ENCODE measurements at places on chromosomes 3 and 15.
A peak's percentile ranks its signal among the peaks of the same experiment; 100 is the strongest.

DNA sequence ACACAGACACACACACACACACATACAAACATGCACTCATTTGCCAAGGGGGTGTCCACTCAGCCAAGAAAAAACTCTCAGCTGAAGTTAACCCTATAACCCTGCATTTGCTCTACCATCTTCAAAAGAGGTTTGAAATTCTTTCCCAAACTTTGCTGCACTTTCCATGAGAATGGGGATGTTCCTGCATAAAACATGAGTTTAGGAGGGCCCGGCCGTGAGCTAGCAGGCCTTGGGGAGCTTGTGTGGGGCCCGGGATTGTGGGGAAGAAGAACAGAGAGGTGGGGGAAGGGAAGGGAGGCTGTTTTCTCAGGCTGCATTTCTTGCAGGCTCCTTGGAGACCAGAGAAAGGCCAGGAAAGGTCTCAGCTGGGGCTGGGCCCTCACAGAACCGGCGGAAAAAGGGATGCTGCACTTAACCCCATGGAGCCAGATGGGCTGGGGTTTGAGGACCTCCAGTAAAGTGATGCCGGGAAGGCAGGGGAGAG, 40.8 kb downstream of the SEMA5B start:
- no peak for DNase-seq

DNA sequence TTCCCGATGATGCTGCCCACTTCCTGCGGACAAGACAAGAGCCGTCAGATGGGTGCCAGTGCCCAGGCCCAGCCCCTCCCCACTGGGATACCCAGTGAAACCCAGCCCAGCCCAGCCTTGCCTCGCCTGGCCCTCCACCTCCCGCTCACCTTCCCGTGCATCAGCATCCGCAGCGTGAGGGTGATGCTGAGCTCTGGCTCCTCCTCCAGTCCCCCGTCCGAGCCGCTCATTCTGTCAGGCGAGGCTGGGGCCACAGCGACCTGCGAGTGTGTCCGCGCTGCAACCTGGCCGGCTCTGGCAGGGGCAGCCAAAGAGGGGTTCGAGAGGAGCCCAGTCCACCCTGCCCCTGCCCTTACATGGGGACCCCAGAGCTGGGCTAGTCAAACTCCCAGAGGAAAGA, 5.8 kb downstream of the GPR62 start:
- DNase-seq: no peak

- DNase-seq: no peak
Observed at GRCh38 chr3:193815246-193816027, 222.4 kb downstream of the OPA1 start.

- DNase-seq: peak; percentile 59
Observed at GRCh38 chr3:73624821-73625665, at the start of gene PDZRN3. PDZRN3 (minus strand) TSS chr3:73624941.

- DNase-seq: no peak
Observed at GRCh38 chr3:23820888-23821287, 15.1 kb downstream of the UBE2E1 start.

- DNase-seq: no peak
Observed at GRCh38 chr15:86538141-86538540, 458.5 kb downstream of the AGBL1 start.

DNA sequence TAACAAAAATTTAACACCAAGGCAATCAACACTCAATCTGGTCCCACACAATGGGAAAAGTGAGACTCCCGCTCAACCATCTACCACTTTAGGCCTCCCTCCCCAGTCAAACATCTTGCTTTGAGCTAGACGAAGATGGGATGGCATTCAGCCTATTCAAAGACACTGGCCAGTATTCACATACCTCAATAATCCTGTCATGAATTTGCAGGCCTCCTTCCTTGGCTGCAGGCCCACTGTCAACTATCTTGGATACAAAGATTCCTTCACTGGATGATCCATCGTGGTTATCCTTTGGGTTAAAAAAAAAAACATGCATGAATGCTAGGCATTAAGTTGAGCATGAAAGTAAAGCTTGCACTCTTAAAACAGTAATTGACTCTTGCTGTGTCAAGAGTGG, 22.6 kb downstream of the PDZRN3 start:
- peak; percentile 85 for DNase-seq

GRCh38 chr3:42680806-42681205, 4.5 kb upstream of the KLHL40 start:
- no peak for DNase-seq

DNA sequence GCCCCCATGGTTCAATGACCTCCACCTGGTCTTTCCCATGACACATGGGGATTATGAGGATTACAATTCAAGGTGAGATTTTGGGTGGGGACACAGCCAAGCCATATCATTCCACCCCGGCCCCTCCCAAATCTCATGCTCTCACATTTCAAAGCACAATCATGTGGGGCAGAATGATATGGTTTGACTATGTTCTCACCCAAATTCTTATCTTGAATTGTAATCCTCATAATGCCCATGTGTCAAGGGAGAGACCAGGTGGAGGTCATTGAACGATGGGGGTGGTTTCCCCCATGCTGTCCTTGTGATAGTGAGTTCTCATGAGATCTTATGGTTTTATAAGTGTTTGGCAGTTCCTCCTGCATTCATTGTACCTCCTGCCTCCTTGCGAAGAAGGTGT, 2.4 kb upstream of the CLEC3B start:
- DNase-seq: no peak

DNA sequence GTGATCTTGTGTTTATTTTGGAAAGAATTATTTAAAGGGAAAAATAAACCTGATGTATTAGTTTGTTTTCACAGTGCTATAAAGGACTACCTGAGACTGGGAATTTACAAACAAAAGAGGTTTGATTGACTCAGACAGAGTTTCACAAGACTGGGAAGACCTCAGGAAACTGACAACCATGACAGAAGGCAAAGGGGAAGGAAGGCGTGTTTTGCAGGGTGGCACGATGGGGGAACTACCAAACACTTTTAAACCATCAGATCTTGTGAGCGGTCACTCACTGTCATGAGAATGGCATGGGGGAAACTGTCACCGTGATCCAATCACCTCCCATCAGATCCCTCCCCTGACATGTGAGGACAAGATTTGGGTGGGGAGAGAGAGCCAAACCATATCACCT, 87.0 kb downstream of the TP63 start:
- DNase-seq: no peak

GRCh38 chr3:150605998-150606641, 3.0 kb downstream of the SELENOT start:
- no peak for DNase-seq

DNA sequence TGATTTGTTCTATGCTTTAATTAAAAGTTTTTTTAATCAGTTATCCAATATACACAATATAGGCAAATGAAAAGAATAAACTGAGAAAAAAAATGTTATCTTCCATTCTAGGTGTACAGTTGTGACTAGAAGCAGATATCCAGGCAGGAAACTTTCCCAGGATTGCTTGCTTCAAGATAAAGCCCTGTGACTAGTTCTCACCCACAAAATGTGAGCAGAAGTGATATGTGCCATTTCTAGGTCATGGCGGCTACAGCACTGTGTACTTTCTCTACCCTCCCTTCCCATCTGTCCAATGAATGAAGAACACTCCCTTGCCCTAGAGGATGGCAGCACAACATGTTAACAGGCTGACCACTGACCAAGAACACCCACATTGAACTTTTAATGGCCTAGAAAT, 110.5 kb upstream of the STT3B start:
- no peak for DNase-seq

GRCh38 chr3:135348690-135349089, 553.6 kb downstream of the EPHB1 start:
- no peak for DNase-seq

DNA sequence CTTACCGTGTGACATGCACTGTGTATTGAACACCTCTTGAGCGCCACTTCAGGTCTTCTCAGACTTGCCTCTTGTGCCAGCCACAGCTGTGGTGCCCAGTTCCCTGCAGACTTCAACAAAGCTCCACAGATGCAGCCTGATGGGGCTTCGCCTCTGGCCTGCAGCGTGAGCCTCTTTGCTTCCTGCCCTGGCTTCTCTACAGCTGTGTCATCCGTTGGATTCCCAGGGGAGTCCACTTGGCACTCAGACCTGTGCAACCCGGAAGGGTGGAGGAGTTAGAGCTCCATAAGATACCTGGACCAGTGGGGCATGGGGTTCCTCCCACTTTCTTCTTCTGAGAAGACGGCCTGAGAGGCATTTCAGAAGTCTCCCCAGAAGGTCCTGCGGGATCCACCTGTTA, 57.7 kb upstream of the BNIP2 start:
- DNase-seq: no peak

GRCh38 chr15:79050341-79050740, 40.2 kb downstream of the RASGRF1 start:
- no peak for DNase-seq

DNA sequence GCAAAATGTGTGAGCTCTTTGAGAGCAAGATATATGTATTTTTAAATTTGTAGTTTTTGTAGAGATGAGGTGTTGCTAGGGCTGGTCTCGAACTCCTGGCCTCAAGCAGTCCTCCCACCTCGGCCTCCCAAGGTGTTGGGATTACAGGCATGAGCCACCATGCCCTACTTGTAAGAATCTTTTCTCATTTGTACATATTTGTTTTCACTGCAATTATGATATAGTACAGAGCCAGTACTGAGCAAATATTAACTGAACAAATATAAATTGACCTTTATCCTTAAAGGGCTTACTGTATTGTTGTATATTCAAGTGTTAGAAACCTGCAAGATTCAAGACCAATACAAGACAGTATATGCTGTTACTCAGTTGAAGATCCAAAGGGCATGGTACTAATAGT, 53.4 kb downstream of the GTF2E1 start:
- no peak for DNase-seq

DNA sequence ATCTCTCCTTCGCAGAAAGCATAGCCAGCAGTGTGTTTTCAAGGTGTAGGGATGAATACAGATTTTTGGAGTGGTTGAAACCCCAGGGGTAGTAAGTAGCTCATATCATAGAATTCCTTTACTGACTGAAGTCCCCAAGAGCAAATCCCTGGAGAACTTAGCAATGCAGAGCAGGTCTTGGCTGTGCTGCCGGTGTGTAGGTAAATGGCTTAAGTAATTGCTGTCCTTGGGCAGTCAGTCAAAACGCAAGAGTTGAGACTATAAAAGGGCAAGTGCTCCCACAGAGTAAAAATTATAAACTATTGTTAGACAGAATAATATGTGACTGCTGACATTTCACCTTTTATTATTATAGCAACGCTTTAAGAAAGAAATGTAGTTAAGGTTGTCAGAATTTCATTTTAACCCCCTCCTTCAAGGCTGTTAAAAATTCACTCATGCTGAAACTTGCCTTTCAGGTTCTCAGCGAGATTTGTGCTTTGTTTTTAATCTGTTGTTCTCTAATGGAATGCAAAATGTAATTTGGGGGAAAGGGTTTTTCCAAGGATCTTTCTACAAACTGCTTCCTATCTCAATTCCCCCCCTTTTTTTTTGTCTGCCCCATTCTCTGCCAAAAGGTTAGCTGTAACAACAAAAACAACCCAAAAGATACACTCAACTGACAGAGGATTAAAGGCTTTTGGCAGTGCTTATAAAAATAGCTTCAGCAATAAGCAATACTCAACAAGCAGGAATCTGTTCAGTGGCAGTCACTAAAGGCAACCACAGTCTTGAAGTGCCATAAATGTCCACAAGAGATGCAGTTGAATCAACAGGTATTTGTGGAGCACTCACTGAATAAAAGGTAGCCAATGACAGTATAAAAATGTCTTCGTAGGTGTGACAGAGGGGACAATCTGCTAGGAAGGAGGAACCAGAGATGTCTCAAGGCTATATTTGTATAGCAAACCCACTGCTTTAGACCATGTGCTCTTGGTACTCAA, 105.3 kb downstream of the THRB start:
- DNase-seq: no peak

DNA sequence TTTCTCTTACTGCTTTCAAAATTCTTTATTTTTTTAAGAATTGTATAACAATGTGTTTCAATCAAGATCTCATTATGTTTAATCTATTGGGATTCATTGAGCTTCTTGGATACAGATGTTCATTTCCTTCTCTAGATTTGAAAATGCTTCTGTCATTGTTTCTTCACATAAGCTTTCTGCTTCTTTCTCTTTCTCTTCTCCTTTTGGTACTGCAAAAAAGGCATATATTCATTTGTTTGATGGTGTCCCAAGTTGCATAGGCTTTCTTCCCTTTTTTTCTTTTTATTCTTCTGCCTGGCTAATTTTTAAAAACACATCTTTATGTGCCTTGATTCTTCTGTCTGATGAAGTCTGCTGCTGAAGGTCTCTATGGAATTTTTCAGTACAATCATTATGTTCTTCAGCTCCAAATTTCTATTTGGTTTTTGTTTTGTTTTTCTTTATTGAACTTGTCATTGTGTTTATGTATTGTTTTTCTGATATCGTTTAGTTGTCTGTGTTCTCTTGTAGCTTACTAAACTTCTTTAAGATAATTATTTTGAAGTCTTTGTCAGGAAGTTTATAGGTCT, 88.9 kb downstream of the DTWD1 start:
- no peak for DNase-seq

DNA sequence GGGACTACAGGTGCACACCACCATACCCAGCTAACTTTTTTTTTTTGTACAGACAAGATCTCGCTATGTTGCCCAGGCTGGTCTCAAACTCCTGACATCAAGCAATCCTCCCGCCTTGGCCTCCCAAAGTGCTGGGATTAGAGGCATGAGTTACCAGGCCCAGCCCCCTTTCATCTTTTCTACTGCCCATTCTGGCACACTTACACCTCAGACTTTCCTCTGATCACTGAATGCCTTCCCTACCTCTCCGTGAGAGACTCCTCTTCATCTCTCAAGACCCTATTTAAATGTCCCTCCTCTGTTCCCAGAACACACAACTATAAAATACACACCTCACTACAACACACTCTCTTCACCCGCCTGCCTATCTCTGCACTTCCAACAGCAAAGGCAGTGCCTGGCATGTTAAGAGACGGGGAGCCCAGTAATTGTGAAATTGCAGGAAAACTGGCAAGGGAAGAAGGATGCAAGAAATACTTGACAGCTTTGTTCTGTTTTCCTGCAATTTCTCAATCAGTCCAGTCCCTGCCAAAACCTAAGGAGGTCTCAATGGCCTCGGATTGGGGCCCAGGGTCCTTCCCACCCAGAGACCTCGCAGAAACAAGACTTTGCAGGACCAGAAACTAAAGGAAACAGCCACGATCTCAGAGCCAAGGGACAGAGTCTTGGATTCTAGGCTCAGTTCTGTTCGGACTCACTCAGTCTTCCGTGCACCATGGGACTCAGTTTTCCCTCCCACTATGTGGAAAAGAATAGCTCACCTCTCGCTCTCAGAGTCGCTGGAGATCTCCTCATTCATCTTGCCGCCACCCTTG, 849 bp downstream of the RRP9 start:
- no peak for DNase-seq

GRCh38 chr15:92584105-92584504, 71.5 kb downstream of the FAM174B start:
- no peak for DNase-seq

GRCh38 chr3:69210068-69210730, 87.8 kb upstream of the LMOD3 start:
- DNase-seq: no peak

- no peak for DNase-seq
Observed at GRCh38 chr15:23890218-23890617, 203.1 kb upstream of the NDN start.

DNA sequence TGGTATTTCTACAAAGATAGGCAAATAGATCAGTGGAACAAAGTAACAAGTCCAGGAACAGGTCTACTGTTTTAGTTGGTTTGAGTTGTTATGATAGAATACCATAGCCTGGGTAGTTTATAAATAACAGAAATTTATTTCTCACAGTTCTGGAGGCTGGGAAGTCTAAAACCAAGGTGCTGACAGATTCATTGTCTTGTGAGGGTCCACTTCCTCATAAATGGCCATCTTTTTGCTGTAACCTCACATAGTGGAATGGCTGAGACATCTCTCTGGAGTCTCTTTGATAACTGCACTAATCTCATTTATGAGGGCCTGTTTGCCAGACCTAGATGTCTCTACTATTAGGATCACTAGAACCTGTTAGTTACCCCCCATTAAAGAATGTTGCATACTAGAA, 152.3 kb upstream of the MYRIP start:
- DNase-seq: no peak
